ENCODE measurements at places on chromosomes 11 and 22. TPM values are rescaled to one million over a fixed set of nuclear protein-coding genes. Genes with fewer than 3 reads are reported as not detected.

DNA sequence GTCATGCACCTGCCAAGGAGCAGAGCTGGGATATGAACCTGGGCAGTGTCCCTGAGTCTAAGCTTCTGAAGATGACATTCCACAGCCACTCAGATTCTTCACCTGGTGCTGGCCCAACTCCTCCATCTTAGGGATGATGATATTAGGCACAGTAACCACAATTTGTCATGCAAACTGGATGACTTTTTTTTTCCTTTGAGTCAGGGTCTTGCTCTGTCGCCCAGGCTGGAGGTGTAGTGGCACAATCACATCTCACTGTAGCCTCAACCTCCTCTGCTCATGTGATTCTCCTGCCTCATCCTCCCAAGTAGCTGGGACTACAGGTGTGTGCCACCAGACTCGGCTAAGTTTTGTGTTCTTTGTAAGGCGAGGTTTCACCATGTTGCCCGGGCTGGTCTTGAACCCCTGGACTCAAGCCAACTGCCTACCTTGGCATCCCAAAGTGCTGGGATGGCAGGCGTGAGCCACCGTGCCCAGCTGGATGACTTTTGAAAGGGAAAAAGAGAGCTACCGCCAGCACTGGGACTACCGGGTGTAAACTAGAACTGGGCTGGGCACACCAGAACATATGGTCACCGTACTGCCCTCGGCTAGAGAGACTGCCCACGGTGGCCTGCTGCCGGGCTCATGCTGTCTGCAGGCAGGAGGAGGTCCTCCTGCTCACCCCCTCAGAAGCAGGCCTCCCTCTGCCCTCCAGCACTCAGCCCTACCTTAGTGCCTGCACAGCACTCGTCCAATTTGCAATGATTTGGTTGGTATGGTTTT lies 77.7 kb downstream of the NAT10 start:
- no peak for ATAC-seq

- ATAC-seq, result no peak
These were observed 978 bp upstream of the CLDN5 start for GRCh38 chr22:19525116-19525660.

DNA sequence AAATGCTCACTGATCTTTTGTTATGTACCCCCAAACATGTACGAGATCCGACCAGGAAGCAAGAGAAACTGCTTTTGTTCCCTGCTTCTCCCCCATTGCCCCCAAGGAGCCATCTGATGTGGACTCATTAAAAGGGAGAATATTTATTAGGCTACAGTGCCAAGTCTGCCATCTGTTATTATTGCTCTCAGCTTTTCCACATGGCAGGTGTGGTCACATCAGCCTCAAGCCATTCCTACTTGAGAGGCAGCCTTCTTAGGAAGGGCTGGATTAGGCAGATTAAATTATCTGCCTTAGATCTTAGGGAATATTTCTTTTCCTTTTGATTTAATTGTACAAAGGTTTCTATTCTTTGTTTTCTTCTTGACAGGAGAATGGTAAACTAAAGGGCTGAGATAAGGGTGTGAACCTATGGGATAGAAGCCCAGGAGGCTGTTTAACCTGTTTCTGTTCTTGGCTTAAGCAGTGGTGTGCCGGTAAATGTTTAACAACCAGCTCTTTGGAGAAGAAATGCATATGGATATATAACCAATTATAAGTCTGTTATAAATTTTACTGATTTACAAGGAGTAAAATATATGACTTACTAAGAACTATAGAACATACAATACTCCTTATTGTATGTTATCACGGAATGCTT lies 88.8 kb downstream of the PDHX start:
- peak; percentile 70 for ATAC-seq

GRCh38 chr11:119691020-119691666 lies 37.9 kb downstream of the NECTIN1 start:
- no peak for ATAC-seq

DNA sequence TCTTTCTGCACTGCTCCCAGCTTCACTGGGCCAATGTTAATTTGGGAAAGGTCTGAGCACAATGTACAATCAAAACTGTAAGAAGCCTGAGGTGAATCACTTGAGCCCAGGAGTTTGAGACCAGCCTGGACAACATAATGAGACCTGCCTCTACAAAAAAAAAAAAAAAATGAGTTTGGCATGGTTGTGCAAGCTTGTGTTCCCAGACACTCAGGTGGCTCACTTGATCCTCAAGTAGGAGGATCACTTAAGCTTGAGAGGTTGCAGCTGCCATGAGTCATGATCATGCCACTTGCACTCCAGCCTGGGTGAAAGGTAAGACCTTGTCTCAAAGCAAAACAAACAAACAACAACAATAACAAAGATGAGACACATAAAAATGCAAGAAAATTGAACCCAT lies 38.6 kb upstream of the SC5D start:
- ATAC-seq, result peak; percentile 90

- no peak for ATAC-seq
These were observed 145.7 kb upstream of the NECTIN1 start for GRCh38 chr11:119874660-119875238.

DNA sequence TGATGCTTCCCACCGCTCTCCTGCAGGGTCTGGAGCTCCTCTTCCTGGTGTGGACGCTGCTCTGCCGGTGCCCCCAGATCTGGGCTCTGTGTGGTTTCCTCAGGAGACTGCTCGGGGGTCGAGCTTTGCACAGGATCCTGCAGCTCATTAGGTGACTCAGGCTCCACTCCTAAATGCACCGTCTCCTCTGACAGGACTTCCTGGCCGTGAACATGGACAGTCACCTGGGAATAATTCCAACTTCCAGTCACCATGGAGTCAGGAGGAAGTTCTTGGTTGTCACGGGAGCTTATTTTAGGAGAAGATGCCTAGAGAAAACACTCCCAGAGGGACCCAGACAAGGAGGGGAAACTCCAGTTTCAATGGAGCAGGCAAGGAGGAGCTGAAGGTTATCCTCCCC lies 11.9 kb downstream of the ZNF202 start:
- ATAC-seq, result no peak

DNA sequence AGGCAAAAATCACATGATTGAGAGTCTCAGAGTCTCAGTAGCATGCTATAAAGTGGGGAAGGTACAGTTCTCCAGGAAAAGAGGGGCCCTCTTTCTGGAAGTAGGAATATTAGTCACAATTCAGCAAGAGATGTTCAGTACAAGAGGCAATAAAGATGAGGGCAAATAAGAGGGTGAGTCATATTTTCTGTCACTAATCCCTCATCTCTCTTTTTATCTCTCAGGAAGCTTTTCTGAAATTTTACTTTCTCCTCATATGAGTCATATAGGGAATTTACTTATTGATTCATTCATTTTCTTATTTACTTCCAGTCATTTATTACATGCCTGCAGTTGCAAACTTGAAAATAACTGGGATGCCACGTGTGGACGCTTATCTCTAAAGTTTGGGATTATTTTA lies 3.4 kb upstream of the NXPE1 start:
- no peak for ATAC-seq

DNA sequence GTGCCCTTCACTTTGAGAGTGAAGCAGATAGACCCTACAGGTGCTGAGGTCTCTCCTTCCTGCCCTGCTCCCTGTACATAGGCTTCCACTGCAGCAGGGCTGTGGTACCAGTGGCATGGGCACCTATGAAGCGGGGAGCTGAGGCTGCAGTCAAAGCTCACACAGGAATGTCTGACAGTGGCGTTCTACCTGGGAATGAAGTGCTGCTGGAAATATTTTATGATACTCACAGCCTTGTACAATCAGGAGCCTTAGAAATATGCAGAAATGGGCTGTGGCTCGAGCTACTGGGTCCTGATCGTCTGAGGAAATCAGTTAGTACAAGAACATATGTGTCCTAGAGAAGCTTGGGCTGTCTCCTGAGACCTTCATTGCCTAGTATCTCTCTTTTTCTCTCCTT lies 24.8 kb downstream of the MRPL16 start:
- no peak for ATAC-seq

DNA sequence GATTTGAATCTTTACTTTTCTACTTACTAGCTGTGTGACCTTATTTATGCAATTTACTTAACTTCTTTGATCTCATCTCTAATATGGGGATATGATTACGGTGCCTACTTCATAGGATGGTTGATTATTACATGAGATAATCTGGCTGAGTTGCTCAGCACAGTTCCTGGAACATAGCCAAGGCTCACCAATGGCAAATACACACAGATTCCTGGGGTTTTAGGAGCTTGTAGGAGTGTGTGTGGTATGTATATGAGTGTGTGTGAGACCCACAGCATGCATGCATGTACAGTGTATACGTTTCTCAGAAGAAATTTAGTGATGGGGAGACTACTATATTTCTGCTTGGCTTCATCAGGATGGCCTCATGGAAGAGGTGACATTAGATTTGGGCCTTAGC lies 256.9 kb downstream of the KIRREL3 start:
- ATAC-seq, result no peak

GRCh38 chr11:105811242-105811641 lies 201.4 kb downstream of the GRIA4 start:
- ATAC-seq, result no peak

DNA sequence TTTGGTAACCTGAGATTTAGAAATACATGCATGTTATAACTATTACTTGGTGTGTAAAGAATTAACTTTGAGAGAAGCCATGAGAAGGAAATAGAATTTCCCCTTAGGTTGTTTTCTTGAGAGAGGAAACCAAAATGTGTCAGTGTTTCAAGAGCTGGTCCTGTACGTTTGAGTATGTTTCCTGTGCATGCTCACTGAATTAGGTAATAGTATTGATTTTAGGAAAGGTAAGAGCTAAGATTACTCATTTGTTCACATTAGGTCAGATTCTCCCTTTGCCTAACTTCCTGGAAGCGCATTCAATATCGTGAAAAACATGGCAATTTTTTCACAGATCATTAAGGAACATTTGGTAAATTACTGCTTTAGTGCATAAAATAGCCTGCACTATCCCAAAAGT lies 49.3 kb upstream of the RDX start:
- ATAC-seq, result no peak

DNA sequence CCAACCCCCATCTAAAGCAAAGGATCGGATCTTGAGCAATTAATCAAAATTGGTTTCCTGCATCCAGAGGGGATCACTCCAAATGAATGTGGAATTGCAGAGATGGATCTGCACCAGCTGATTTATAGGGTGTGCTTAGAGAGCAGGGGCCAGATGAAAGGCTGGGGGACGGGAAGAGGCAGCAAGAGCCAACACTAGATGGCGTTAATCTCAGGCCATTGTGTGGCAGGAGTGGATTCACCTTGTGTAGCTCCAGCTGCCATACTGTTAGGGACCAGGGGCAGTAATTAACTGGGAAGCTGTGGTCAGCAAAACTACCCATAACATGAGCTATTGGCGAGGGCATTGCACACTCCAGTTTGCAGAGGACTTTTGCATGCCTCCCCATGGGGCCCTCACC lies 35.6 kb downstream of the SERPINH1 start:
- ATAC-seq, result no peak

DNA sequence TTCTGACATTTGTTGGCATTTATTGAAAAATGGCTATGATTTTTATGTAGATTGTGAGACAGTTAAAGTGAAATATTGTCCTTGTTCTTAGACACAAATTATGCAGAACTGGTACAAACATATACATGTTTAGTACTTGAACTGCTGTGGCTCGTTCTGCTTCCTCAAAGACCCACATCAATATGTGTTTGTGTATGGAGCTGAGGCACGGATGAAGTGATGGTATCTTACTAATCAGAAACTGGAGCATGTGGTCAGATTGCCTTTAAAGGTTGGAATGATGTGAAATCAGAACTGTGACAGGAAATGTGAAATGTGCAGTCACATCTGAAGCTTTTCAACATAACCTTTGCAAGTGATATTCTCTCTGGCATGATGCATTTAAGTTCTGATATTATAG lies 130.4 kb downstream of the NAV2 start:
- no peak for ATAC-seq

- no peak for ATAC-seq
These were observed 5.0 kb upstream of the FGF19 start for GRCh38 chr11:69708736-69709401.

DNA sequence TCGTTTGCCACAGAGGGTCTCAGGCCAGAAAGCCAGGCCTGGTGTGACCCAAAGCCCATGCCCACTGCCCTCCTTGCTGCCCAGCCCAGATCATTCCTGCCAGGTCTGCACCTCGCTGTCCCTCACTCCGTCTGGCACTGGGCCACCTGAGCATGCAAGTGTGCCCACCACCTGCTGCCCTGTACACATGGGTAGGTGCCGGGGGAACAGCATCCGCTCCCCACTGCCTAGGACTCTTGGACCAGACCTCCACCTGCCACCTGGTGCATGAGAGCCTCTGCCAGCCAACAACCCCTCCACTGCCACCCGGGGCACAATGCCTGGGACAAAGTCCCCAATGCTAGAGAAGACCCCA lies 12.5 kb downstream of the MGAT3 start:
- ATAC-seq, result no peak

- ATAC-seq, result no peak
These were observed 16.3 kb upstream of the TMEM41B start for GRCh38 chr11:9330387-9331384.

Gene OR52N4
- not detected for total RNA-seq

Gene PGA5
- not detected for total RNA-seq

Gene MMP1
- 3.5 TPM for total RNA-seq

Gene CCDC87
- total RNA-seq, result 0.16 TPM

Gene TMEM138
- total RNA-seq, result 23.1 TPM

Gene OR8D1
- total RNA-seq, result not detected

Gene CLDN5
- total RNA-seq, result 10.4 TPM

Gene TRIM64C
- not detected for total RNA-seq
